Retina (tissue), 1 donor: ENCODE measurements at places on chromosomes 12 and 14.
A peak's percentile ranks its signal among the peaks of the same experiment; 100 is the strongest.

DNA sequence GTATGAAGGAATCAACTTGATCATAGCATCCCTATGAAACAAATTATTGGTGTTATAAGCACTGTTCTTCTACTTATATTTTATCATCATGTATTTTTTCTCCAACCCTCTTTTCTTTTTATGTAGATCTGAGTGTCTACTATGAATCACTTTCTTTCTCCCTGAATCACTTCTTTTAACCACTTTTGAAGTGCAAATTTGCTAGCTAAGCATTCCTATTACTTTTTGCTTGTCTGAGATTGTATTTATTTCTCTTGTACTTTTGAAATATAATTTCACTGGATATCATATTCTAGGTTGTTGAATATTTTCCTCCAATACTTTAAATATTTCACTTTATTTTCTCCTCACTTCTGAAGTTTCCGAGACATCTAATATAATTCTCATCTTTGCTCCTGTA, 1282.3 kb upstream of the FLRT2 start:
- no peak for DNase-seq

- peak; percentile 57 for DNase-seq
Measured at GRCh38 chr12:131114271-131114670, 160.6 kb downstream of the ADGRD1 start.

GRCh38 chr12:124682425-124683151, 115.2 kb upstream of the NCOR2 start:
- no peak for DNase-seq

GRCh38 chr12:108313606-108314351, 25.3 kb downstream of the CMKLR1 start:
- DNase-seq = no peak

DNA sequence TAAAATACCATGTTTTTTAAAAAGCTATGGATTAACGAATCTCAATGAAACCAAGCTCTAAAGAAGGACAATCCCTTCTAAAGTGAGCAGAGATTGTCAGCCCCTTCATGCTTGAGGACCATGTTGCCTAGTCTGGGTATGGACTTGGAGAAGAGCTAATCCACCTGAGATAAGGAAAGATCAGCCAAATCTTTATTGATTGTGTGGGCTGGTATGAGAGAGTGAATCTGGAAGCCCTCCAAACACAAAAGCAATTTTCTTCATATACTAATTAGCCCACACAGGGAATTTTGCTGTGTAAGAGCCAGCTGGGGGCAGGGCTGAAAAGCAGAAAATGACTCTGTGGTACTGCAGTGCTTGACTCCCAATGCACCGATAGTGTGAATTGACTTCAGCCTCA, 47.4 kb upstream of the DICER1 start:
- DNase-seq = no peak

DNA sequence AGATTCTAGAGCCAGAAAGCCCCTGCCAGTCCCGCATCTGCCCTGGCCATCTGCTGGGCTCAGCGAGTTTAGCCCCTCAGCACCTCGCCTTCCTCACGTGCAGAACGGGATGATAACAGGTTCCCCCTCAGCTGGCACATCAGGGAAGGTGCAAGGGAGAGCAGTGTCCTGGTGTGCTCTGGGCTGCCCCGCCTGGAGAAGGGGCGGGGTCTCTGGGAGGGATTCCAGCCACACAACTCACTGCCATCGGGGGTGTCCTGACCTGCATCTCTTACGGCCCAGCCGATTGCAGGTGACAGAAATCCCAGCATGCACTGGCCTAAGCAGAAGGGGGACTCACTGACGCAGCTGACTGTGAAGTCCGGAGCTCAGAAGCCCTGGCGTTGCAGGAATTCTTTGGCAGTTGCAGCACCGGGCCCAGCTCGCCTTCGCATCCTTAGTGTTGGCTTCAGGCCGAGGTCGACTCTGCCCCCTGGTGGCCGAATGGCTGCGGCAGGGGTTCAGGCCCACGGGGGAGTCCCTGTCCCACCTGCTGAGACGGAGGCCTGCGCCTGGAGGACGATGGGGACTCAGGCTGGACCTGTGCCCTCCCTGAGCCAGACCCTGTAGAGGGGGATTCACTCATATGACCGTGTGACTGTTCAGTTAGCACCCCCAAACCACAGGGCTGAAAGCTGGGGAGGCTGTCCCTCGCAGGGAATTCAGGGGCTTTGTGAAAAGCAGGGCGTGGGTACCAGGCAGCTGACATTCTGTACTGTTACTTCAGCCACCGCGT, 178.6 kb downstream of the ADGRD1 start:
- peak; percentile 92 for DNase-seq

DNA sequence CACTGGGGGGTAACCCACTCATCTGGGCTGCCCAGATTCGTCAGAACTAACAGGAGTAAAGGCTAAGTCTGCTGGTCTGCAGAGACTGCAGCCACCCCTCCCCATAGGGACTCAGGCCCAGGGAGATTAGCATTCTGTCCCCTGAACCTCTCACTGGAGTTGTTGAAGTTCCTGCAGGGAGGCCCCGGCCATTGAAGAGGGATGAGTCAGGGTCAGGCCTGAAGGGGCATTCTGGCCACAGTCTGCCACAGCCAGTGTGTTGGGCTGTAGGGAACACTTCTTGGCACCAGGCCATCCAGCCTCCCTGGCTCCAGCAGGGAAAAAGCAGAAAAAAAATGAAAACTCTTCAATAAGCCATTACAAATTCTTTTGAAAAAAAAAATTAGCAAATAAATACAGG, 35.3 kb downstream of the KLRK1 start:
- no peak for DNase-seq
